ENCODE measurements at places on chromosomes 4 and X.

DNA sequence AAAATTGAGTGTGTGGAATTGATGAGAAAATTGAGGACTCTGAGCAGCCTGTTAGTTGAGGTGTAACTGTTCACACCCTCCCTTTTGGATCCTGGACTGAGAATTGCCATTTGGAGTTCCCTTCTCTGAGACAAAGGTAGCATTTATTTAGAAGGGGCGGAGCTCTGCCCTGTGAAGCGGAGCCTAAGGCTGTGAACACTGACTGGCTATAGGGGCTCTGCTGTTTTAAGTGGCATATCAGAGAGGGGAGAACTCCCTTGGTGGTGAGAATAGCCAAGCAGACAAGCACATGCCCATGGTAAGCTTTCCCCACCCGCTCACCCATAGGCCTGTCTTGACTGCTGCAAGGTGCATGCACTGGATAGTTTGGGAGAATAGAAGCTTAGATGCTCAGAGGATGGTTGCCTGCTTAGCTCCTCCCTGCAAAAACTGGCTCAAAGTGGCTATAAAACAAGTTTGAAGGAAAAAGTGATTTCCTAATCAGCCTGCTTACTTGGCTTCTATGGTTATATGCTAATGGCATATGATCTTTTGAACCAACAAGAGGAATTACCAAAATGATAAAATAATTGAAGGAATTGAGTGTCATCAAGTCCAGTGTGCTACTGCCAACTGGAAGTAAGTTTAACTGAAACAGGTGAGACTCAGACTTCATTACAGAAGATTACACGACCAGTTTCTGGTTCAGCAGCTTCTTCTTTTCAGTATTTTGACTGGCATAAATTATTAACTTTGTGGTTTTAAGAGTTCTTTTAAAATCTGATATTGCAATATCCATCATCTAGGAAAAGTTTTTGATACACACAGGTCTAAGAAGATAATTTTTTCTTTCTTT lies 108.4 kb downstream of the AFF1 start:
- no peak for DNase-seq

DNA sequence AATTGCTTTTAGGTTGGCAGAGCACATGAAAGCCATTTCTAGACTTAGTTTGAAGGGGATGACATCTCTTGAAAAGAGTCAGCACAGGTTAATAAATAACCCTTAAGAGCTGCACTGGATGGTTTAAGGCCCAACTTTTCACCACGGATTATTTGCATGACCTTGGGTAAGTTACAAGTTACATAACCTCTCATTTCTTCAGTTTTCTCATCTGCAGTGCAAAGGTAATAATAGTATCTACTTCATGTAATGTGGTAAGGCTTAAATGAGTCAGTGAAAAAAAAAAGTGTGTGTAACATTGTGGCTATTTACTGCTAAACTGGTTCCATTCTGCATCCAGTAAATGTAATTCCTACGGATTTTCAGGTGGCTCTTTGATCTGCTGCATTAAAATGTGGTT lies 715.8 kb downstream of the CCSER1 start:
- no peak for DNase-seq

- DNase-seq: no peak
Measured at GRCh38 chrX:71629467-71629866, 11.2 kb upstream of the CXCR3 start.

DNA sequence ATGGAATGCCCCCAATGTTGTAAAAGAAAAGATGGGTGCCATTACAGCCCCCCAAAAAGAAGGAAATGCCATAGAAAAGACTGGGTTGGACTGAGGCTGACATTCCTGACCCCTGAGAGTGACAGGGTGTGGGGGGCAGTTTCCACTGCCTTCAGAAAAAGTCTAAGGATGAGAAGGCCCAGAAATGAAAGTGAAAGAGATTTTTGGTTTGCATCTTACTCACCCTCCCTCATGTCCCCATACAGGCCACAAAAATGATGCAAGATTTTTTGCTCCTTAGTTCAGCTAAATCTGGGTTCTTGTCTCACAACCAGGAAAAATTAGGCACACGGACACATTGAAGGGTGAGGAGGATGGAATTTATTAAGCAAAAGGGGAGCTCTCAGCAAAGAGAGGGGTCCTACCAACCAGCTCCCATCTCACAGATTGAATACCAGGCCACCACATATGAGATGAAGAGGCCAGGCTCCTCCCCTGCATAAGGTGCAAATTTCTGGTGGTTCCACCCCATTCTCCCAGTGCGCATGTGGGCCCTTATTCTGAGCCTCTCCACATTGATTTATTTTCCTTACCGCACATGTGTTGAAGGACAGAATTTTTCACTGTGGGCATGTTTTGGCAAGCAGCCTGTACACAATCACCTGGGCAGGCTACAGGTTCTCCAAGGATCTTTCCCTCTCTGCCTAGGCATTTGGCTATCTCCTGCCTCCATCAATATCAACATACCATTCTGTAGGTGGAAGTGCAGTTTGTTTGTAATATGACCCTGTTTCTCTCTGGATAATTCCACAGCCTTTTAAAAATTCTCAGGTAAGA lies 18.8 kb downstream of the PPP4R3C start:
- DNase-seq: no peak

DNA sequence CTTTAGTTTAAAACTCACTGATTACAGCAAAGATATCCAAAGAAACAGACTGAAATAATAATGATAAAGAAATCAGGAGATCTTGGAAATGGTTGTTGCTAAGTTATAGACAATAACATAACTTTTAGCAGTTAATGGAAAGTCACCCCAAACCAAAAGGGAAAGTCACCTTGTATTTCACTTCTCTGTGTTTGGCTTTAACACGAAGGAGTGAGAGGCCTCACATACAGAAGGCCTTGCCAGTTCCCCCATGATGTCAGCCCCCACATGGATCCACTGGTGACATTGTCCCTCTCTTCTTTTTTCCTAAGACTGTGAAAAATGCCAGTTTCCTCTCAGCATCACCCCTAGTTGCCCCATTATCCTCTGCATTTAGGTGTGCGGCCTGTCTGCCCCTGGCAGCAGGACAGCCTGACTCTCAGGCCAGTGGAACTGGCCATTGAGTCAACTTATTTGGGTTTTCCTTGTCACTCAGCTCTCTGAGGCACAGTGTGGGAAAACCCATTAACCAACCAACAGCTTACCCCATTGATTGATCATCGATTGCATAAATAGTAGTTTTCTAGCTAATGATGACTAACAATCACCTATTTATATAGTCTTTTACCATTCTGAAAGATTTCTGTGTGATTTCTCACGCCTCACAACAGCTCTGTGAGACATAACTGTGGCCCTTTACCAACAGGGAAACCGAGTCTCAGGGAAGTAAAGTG lies 308.1 kb downstream of the PTTG2 start:
- DNase-seq: no peak

GRCh38 chrX:48958635-48959094 lies 1.3 kb upstream of the OTUD5 start:
- DNase-seq: no peak

- no peak for DNase-seq
Measured at GRCh38 chrX:31302573-31303075, 230.8 kb upstream of the FTHL17 start.

DNA sequence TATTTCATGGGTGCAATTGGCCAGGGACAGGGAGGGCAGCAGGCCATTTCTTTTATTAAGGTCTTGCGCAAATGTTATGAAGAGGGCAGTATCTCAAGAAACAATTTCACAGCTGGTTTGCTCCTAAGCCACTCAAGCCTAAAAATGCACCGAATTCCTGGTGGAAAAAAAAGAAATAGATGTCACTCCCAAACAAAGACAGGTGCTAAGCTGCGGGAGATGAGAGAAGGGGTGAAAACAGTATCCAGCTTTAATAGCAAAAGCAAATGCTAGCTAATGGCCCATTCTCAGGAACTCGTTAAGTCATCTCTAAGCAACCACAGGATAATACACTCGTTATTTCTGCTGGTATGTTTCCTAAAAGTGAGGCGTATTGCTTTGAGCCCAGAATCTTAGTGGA lies 116.4 kb downstream of the ARX start:
- no peak for DNase-seq

GRCh38 chrX:16635040-16635439 lies 14.9 kb upstream of the S100G start:
- DNase-seq: no peak

DNA sequence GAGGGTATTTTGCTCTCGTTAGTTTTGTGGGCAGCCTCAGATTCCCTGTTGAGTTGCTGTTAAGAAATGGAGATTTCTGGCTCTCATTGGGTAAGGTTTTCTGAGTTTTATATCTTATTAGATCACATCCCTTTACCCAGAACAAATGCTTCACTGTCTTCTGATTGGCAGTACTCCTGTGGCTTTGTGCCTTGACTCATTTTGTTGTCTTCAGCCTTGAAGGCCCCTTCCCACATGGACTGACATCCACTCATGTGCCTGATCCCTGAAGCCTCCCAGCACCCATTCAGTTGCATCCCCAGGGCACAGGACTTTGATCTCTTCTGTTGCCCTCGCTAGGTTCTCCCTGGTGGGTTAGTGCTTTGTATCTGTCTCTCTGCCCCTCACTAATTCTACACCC lies 10.4 kb downstream of the MED28 start:
- DNase-seq: no peak

DNA sequence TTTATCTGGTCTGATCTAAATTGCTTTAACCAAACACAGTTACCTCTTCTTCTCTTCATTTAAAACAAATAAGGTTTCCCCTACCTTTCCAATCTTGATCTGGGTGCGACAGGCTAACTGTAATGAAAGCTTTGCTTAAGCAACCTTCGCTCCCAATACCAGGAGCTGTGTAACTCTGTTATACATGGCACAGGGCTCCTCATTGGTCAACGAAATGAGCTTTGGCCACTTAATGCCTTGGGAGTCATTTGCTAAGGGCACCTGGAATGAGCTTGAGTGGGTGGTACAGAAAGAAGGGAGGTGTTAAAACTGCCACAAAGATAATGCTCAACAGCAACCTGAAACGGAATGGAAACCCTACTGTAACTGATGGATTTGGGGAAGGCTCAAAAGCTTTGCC lies 140.5 kb downstream of the CHRNA9 start:
- no peak for DNase-seq

GRCh38 chrX:42131856-42132255 lies 208.5 kb upstream of the CASK start:
- DNase-seq: no peak

- DNase-seq: no peak
Measured at GRCh38 chr4:11133868-11134267, 294.8 kb downstream of the HS3ST1 start.

- DNase-seq: no peak
Measured at GRCh38 chr4:138330531-138330930, 88.4 kb upstream of the SLC7A11 start.

GRCh38 chr4:108943976-108944591 lies 181.2 kb upstream of the ETNPPL start:
- no peak for DNase-seq

DNA sequence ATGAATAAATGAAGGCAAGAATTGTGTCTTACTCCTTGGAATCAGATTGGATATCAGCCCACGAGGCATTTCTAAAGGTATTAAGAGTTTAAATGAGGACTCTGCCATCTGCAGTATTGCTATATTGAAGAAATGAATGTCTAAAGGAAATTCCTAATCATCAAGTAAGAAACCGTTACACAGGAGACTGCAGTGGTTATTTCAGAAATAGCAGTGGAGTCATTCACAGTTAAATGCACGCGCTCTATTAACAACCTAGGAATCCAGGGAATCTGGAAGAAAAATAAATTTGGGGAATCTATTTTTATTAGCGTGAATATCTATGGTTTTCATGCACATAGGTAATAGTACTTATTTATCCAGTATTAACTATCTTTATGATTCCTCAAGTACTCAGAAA lies 334.2 kb downstream of the TENM3 start:
- DNase-seq: no peak

- DNase-seq: no peak
Measured at GRCh38 chrX:47197526-47197925, 3.9 kb downstream of the UBA1 start.

- no peak for DNase-seq
Measured at GRCh38 chr4:175450446-175450845, 361.6 kb downstream of the GPM6A start.

- no peak for DNase-seq
Measured at GRCh38 chr4:186150926-186151325, 40.4 kb upstream of the CYP4V2 start.

- no peak for DNase-seq
Measured at GRCh38 chr4:100290585-100290984, 100.3 kb upstream of the DDIT4L start.

GRCh38 chr4:152676052-152676854 lies 3.5 kb downstream of the TMEM154 start:
- DNase-seq: no peak

DNA sequence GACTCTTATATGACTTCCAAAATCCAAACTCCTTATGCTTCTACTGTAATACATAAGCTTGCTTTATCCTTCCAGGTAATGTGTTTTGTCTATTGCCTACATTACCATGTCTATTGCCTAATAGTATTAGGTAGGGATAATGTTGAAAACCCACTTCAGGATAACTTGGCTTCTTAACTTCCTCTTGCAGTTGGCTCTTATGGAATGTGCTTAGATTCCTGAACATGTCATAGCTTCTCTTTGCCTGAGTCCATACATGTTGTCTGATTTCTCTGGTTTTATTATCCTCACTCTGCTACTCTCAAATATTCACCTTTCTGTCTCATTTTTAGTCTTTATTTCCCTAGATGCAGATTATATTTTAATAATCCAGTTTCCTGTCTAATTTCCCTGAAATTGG lies 599.9 kb downstream of the IL15 start:
- no peak for DNase-seq

DNA sequence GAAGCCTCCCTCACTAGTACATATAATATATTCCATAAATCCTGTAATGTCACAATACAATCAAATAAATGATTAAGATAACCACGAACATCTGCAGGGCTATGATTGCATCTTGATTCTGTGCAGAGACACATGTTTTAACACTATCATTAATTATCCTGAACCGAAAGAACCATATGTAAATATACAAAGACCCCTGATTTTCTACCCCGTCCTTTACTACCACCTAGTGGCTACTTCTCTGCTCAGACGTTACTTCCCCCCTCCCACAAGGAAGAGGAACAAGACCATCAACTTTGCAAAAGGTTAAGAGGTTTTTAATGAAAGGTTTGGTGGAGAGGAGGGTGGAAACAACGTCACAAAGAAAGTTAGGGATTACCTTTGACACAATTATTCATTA lies 134.0 kb downstream of the COL4A6 start:
- DNase-seq: no peak

DNA sequence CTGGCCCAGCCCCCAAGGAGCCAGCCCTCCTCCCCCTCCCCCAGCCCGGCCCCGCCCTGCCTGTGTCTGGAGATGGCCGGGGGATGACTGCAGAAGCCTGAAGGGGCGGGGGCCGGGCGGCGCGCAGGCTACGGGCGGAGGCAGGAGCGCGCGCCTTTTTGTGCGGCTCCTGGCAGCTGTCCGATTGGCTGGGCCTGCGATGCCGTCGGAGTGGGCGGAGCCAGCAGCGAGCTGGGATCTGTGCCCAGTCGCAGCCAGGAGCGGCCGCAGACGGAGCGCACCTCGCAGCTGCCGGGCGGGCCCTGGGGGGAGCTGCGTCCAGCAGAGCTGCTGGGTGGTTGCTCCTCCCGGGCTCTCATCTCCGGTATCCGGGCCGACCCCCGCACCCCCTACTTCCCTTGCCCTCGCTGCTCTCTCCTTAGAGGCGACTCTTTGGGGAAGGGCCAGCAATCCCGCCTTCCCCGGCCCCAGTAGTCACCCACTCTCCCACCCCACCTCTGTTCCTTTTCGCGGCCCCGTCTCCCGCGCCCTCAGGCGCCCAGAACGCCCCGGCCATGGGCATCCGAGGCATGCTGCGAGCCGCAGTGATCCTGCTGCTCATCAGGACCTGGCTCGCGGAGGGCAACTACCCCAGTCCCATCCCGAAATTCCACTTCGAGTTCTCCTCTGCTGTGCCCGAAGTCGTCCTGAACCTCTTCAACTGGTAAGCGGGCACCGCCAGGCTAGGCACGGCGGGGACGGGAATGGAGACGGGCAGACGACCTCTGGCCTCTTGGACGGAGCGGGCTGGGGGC lies at the start of gene GABRQ:
TSS of gene GABRQ (plus strand) at position 247 of the 794 bp plus-strand sequence. CDS start at position 555, 308 bp downstream.
- DNase-seq: no peak

Data from activated T-helper 1 cell treated with anti-CD3 and anti-CD28 coated beads, Interleukin-2, amount 50 U/mL, for 16 hours (primary cell).